Cardiac atrium fibroblast (primary cell): ENCODE measurements at places on chromosomes 3 and 15. TPM values are rescaled to one million over a fixed set of nuclear protein-coding genes. Genes with fewer than 3 reads are reported as not detected.

Gene SH2D7
- total RNA-seq, result not detected in 2 replicates

Gene SEC62
- total RNA-seq, result 20.2 and 28.7 TPM in 2 replicates

Gene TTC23
- total RNA-seq, result 7.0 and 8.9 TPM in 2 replicates

Gene ZNF860
- 0.32 and 0.36 TPM in 2 replicates for total RNA-seq

Gene CYP1A1
- 2.1 and 2.5 TPM in 2 replicates for total RNA-seq

Gene CSTA
- total RNA-seq, result 1.3 and 1.8 TPM in 2 replicates

Gene PLA2G4E
- not detected in 2 replicates for total RNA-seq

Gene ROPN1
- total RNA-seq, result not detected in 2 replicates

Gene C3orf70
- total RNA-seq, result 2.4 and 3.1 TPM in 2 replicates

Gene TNFSF10
- 0.36 and 4.9 TPM in 2 replicates for total RNA-seq

Gene LDHAL6B
- not detected in 2 replicates for total RNA-seq

Gene KBTBD13
- not detected in 2 replicates for total RNA-seq

Gene HDGFL3
- total RNA-seq, result 14.6 and 15.2 TPM in 2 replicates
